ENCODE measurements at places on chromosomes 11 and 22.

DNA sequence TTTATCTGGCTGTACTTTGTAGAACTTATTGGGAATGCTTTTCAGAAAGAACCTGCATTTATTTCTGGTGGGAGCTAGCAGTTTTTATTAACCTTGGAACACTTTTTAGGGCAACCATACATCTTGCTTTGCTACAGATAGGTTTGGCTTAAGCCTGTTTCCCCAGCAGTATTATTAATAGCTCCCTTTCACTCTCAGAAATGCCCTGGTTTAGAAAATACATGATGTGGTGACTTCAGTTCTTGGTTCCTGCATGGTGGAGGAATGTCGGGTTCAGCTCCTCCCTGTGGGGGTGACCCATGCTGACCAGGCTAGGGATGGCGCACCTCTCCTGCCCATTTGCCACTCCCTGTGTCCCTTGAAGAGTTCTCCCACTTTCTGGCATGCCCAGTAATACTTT, 28.2 kb downstream of the ZBED4 start:
- DNase-seq: peak; percentile 40

GRCh38 chr11:4019891-4020290, 74.7 kb upstream of the RRM1 start:
- DNase-seq: no peak

DNA sequence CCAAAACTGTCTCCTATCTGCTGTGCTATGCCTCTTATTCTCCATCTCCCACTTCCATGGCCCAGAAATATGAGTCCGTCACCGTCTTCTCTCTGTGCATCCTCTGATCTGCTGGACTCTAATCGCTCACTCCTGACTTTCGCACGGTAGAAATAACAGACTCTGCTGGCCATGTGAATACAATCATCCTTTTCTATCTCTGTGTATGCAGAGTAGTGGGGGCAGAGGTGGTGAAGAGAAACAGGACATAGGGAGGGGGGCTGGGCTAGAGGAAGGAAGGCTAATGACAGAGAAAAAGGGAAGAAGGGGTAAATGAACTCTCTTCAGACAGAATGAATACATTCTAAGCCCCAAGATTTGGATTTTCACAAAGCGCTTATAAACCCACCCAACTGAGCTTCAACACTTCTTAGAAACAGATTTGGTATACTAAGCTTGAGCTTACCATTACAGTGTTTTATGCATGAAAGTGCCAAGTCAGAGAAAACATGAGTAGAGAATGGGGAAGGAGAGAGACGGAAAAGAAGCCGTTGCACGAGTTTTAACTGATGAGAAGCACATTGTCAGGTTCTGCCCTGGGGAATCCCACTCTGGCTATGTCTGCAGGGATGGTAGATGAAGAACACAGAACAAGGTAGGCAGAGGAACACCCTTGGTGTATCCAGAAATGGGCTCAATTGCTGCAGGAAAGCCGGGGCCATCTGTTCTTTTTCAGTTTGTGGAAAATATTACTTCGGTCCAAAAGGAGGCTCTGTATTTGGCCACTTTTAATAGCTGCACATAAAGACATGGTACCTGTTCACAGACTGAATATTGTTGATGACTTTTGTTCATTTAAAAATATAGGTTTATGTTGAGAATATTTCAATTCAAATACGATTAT, 324.7 kb downstream of the ETS1 start:
- DNase-seq: no peak

DNA sequence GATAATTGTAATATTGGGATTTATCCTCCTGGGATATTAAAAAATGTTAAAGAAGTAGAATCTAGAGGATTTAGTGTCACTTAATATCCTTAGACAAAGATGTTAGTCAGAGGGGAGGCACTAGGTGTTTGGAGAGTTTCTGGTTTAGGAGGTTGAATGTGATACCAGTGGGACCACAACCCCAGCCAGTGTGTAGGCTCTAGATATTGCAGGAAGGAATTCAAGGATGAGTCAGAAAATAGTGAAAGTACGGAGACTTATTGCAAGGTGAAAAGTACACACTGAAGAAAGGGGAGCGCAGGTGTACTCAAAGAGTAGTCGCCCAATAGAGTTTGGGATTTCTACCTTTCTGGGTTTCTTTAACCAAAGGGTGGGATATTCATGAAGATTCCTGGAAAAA, 5.7 kb upstream of the TMEM41B start:
- DNase-seq: no peak

DNA sequence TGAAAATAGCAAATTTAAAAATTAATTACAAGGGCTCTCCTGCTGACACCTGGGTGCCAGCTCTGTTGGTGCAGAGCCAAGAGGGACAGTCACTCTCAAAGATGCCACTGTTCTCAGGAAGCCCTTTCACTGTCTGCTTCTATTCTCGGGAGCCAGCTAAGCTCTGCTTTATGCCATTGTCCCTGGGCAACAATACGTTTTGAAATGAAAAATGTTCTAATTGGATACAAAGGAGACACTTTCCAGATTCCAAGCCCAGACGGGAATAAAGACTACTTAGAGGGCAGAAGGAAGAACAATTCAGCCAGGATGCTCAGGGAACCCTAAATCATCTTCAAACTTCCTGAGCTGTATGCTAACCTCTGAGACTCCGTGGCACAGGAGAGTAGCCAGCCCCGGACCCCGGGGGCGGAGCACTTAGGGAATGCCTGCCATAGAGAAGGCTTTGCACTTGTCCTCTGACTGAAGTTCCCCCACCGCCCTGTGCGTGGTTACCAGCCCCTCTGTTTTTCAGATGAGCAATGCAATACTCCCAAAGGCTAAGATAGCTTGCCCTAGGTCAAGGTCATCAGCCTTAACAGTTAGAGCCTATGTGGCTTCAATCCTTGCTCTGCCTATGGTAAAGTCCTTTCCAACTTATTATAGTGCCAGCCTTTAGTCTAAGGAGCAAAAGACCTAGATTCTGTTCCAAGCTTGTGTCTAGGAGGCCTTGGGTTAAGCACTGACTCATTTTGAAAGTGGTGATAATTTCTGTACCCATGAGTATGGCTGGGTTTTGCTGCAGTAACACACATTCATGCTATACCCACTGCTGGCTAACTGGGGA, 150.9 kb downstream of the CACNA1I start:
- no peak for DNase-seq

DNA sequence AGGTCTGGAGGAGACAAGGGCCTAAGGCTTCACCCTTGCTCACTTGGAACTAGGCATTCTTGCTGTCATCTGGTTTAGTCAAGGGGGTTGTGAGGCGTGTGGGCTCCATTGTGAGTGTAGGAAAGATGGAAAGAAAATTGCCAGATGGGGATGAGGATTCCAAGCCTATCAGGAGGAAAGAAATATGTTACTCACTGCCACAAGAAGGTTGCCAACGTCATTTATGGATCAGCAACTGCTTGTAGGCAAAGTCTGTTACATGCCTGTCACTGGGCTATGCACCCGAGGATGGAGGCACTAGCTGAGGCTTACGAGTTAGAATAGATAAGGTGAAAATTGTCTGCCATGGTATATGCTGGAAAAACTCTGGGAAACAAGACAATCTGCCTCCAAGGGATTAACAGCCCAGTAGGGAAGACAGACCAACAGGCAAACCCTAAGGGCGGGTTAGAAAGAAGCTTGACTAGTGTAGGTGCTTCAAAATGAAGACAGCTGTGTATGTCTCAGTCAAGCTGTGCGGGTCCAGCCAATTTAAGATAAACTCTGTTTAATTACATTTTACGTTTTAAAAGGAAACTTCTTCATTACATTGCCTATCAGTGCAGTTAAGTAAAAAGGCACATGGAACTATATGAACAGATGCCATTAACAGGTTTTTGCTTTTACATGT, 47.4 kb downstream of the SNX19 start:
- DNase-seq: no peak

- no peak for DNase-seq
These were observed 289.0 kb upstream of the PITPNB start for GRCh38 chr22:28208036-28208435.

DNA sequence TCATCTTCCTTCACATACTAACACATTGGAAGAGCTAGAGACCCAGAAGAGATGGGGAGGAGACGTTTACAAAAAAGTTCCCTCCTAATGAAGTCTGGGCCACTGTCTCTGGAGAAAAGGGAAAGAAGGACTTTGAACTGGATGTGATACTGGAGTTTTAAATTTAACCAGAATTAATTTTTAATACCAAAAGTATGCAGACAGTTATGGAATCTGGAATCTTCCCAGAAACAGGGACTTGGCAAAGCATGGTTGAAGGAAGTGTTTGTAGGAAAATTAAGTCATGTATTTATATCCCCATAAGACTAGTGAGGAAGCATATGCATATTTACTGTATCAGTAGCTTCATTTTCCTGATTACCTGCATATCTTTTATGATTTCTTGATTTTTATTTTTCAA, 215.5 kb downstream of the TTC28 start:
- DNase-seq: no peak

GRCh38 chr11:31361743-31362142, 7.8 kb downstream of the DCDC1 start:
- no peak for DNase-seq

DNA sequence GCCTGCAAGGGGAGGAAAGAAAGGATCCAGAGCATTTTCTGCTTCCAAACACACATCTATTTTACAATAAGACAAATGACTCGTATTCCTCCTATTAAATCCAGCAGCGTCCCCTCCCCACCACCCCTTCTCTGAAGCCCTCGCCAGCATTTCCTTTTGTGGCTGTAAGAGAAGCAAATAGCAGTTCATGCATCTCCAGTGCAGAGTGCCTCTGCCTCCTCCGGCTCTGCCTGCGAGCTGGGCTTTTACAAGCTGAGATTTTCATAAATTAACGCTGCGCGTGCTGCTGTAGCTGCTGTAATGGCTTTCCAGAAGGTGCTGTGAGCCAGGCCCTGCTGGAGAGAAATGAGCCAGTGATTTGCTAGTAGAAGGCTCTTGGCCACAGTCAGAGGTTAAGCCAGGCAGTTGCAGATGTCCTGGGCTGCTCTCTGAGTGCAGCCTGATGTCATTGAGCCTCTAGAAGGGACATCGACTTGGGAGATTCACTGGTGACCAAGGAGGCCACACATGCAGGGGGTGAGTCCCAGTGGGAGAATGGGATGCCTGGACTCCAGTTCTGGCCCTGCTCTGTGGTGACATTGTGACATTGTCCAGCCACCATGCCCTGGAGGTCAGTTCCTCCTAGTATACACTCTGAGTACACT, 134.5 kb upstream of the NAV2 start:
- DNase-seq: no peak

GRCh38 chr11:2945031-2945756, 16.0 kb upstream of the PHLDA2 start:
- peak; percentile 18 for DNase-seq

DNA sequence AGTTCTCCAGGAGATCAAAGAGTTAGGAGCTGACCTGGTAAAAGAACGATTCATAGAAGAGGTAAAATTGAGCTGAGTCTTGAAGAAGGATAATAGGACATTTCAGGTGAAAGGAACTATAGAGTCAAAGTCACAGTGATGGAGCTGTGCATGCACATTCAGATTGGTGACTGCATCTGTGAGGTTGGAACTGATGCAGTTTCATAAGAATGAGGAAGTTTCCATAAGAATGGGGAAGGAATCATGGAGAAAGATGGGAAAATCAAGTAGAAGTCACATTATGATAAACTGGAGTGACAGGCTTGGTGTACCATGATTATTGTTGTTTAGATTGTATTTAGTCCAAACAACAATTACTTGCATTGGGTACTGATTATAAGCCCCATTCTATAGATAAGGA, 232.2 kb downstream of the FAM76B start:
- no peak for DNase-seq

DNA sequence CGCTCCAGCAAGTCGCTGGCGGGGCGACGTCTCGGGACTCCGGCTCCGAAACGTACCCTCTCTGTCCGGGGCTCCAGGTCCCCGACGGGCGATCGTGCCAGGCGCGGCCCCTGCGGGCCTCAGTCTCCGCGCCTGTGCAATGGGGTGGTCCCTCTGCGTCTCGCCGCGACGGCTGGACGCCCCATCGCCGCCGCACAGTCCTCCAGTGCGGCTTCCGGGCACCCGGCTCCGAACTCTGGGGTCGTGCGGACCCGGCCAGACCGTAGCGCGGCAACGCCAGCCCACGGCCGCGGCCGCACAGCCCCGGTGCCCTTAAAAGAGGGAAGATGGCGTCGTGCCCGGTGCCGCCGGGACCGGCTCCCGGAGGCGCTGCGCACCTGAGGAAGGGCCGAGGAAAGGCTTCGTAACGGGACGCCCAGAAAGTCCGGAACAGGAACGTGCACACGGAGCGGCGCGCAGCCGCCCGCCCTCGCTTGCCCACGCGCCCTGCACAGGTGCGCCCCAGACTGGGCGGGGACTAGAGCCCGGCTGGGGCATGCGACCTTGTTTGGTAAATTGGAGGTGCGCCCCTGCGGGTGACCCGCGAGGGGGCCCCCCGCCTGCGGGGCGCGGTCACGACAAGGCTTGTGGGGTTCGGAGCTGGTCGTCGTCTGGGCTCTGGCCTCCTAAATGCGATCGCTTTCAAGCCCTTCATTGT, 525 bp downstream of the BIK start:
- peak; percentile 56 for DNase-seq

GRCh38 chr22:49737101-49737551, 90.5 kb downstream of the BRD1 start:
- DNase-seq: no peak

GRCh38 chr11:117823294-117823945, 1.1 kb downstream of the FXYD2 start:
- peak; percentile 36 for DNase-seq

DNA sequence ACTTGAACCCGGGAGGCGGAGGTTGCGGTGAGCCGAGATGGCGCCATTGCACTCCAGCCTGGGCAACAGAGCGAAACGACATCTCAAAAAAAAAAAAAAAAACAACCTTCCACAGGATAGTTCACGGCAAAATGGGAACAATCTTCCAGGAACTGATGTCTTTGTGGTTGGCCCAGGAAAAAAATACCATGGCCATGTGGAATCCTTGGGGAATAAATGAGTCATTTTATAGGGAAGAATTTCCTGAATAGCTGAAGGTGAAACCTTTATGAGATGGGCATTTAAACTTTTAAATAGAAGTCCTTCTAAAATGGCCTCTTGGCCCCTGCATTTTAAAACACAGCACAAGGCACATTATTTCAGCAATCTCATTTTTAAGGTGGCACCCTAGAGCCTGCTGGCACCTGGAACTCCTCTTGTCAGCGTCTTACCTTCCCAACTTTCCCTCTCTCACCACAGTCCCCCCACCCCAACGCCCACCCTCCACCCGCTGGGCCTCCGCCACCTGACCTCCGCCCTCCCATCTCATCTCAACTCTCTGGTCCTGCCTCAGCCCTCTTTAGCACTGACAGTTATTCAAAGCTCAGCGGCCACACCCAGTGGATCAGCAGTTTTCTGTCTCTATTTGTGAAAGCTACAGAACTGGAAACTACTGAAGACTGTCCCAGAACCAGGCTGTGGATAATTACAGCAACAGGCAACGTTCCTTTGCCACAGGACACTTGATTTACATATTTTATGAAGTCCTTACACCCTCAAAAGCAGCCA, 43.1 kb downstream of the SCGB1A1 start:
- DNase-seq: no peak

- no peak for DNase-seq
These were observed 5.9 kb upstream of the HMOX1 start for GRCh38 chr22:35375031-35375430.

DNA sequence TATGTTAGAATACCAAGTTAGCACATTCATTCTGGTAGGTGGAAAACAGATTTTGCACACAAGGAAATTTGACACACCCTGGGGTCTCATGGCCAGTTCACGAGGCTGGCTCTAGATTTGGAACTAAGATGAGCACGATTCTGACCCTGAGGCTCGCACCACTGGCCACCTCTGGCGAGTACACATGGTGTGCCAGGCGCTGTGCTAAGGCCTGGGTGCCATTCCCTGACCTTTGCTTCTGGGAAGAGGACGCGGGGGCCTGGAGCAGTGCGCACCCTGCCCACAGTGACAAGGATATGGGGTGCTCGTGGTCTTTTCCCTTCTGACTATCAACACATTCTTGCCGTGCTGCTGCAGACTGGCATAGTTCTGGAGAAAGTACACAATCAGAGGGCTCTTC, 29.5 kb upstream of the DMC1 start:
- DNase-seq: no peak

Data from GM10248 (cell line).